ENCODE measurements at places on chromosomes 3 and 15.

GRCh38 chr3:167930453-167930852 lies 165.3 kb downstream of the GOLIM4 start:
- no peak for DNase-seq

DNA sequence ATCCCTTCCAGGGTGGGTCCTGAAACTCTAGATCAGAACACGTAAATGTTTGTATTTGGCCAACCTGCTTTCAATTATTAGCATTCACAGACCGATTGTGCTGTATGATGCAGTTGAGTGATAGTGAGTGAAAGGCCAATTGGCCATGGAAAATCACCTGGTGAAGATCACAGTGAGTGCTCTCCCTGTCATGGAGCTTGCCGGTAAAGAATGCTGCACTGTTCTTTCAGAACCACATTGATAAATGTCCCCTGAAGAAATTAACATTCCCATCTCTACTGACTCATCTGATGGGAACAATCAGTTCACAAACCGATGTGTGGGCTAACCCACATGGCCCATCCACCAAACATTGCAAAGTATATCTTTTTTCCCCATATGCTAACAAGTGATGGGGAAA lies 324.8 kb upstream of the TBL1XR1 start:
- DNase-seq, result no peak

- DNase-seq, result no peak
Measured at GRCh38 chr15:85825118-85825517, 30.4 kb upstream of the KLHL25 start.

DNA sequence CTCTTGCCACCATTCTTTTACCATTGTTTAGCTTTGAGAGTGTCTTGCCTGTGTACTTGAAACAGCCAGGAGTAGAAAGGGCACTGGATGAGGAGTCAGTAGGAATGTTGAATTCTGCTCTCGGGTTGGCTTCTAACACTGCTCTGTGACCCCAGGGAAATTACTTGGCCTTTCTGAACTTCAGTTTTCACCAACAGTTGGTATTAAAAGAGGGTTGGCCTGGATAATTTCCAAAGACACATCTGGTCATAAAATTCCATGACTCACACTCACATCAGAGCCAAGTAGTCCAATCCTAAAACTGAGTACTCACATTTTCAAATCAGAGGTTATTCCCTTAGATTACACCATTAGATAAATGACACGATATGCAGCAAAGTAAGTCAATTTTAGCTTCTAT lies 141.6 kb downstream of the ECT2 start:
- DNase-seq, result no peak

Measured in activated T-cell treated with anti-CD3 and anti-CD28 coated beads, Interleukin-2, amount 50 U/mL, for 72 hours (primary cell).